ENCODE measurements at places on chromosomes 3 and 15. TPM values are rescaled to one million over a fixed set of nuclear protein-coding genes. Genes with fewer than 3 reads are reported as not detected.

DNA sequence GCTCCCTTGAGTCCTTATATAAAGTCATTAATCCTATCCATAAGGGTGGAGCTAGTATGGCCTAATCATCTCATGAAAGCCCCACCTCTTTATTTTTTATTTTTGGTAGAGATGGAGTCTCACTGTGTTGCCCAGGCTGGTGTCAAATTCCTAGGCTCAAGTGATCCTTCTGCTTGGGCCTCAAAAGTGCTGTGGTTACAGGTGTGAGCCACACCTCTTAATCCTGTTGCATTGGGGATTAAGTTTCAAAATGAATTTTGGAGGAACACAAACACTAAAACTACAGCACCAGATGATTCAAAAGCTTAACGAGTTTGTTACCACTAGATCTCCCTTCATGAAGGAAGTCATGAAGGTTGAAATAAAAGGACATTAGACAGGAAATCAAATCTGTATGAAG, 27.7 kb downstream of the RAB7A start:
- no peak for DNase-seq

Gene FBXO40
- not detected for total RNA-seq

DNA sequence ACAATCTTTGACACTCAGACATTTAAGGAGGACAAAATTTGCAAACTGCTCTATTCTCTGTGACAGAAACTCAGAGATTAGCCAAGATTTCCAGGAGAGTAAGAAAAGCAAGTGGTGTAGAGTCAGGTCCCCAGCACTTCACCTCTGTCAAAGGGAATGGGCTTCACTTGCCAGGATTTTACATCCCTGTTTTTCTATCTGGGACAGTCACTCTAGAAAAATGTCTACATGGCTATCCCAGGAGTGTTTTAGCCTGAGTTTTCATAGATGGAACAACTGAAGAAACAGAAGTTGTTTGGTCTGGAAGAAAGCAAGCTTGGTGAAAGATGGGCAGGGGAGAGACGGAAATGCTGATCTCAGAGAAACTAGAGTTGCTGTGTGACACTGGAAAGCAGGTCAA, 3.0 kb downstream of the FAM219B start:
- no peak for DNase-seq

Gene TEX55
- total RNA-seq, result not detected

- no peak for DNase-seq
Measured at GRCh38 chr3:133563816-133564215, 9.7 kb upstream of the CDV3 start.

DNA sequence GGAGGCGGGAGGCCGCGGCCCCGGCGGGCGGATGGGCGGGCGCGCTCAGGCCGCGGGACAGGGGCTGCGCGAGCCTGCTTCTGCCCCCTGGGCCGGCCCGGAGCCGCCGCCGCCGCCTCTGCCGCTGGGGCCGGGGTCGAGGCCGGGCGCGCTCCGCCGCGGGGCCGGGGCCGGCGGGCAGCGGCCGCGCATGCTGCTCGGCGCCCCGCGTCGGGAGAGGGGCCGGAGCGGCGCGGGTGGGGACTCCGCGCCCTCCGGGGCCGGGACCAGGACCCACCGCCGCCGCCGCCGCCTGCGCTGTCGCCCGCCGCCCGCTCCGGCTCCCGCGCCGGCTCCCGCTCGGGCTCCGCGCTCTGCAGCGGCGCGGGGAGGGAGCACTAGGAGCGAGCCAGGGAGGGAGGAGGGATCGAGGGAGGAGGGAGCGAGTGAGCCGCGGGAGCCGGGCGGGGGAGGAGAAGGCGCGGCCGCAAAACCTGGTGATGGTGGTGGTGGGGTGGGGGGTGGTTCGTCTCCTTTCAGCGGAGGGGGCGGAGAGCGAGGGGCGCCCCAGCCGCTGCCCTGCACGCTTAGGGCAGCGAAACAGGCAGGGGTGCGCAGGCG, at the start of gene LINGO1:
LINGO1 (minus strand) TSS at position 379 of the 600 bp plus-strand sequence. CDS start 597 bp downstream, outside the sequence.
- no peak for DNase-seq

DNA sequence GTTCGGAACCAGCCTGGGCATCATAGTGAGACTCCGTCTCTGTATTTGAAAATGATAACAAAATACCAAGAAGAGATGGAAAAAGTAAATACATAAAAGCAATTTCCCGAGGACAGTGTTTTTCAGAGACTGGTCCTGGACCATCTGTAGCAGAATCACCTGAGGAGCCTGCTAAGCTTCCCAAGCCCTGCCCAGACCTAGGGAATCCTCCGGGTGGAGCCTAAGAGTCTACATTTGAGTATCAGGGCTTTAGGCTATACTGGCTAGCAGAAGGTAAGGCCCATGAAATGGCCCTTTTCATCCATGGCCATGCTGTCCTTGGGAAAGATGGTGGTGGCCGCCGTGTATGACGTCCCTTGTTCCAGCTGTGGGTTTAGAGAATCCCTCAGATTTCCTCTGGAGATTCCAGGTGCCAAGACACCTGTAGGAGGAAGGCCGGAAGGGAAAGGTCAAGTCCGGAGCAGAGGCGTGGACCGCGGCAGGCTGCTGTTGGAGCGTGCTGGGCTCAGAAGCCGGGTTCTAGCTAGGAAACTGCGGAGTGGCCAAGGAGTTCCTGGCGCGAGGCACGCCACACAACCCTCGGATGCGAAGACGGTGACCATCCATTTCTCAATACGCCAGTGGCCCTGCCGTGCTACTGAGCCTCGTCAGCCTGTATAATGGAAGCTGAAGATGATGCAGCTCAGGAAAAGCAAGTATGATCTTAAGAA, 50.9 kb downstream of the TMEM44 start:
- no peak for DNase-seq

Gene GOLGA6L10
- 0.65 TPM for total RNA-seq

GRCh38 chr3:166844329-166844728, 535.8 kb downstream of the ZBBX start:
- no peak for DNase-seq

Gene TGM4
- total RNA-seq, result 0.14 TPM

DNA sequence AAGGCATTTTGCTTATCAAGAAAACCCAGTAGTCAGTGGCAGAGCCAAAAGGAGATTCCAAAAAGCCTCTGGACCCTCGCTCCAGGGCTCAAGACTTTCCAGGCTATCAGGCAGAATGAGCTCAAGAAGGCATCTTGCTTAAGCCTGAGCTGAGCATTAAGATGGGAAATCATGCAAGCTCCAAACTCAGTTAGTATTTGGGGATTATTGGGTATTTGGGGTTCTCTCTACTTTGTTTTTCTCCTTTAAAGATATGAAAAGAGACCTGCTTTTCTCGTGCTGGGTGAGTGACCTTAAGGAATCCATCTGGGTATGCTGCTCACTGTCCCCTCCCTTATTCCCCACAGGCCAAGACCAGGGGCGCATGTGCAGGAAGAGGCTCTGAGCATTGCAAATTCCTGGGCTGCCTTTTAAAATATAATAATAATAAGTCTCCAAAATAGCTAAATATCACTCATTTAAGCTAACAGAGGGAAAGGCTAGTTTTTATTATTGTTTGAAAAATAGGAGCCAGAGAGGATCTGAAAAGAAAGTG, 75.4 kb upstream of the HACD2 start:
- DNase-seq, result no peak

Gene CCK
- not detected for total RNA-seq

GRCh38 chr3:158659454-158660237, 12.8 kb downstream of the LXN start:
- peak; percentile 98 for DNase-seq

Gene ROPN1B
- total RNA-seq, result not detected

GRCh38 chr15:87528873-87529272, 727.7 kb downstream of the NTRK3 start:
- no peak for DNase-seq

DNA sequence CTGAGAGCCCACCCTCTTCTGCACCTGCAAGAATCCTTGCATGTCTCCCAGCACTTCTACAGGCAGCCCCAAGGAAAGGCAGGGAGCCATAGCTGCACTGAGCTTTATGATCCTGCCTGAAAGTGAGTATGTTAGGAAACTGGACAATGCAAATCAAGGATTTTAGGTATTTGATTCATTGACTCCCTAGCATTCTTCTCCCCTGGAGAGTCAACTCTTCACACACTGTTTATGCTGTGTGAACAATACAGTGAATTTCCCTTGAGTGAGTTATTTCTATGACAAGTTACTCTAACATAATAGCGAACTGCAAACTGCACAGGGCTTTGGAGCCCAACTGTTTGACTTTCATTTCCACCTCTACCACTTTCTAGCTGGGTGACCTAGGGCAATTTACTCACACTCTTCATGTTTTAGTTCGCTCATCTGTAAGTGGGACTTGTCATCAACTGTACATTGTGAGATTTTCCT, 96.0 kb upstream of the PHLDB2 start:
- peak; percentile 16 for DNase-seq

Gene BNC1
- total RNA-seq, result 0.85 TPM

Gene GOLGA8G
- not detected for total RNA-seq

GRCh38 chr3:119011528-119011927, 23.1 kb downstream of the IGSF11 start:
- DNase-seq, result no peak

Gene TRAT1
- not detected for total RNA-seq

- DNase-seq, result peak; percentile 47
Measured at GRCh38 chr3:37935290-37935668, 55.3 kb upstream of the VILL start.

DNA sequence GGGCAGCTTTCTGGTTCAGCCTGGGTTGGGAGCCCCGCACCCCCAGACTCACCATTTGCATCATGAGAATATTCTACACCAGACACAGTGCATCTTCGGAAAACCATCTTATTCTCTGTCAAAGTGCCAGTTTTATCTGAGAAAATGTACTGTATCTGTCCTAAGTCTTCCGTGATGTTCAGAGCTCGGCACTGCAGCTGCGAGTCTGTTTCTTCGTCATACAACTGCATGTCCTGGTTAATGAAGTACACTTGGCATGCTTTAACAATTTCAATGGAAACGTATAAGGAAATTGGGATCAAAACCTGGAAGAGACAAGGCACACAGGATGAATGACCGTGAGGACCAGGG, 141.5 kb downstream of the ATP10A start:
- DNase-seq, result no peak

GRCh38 chr15:40918146-40918798, 10.9 kb upstream of the DLL4 start:
- peak; percentile 89 for DNase-seq

DNA sequence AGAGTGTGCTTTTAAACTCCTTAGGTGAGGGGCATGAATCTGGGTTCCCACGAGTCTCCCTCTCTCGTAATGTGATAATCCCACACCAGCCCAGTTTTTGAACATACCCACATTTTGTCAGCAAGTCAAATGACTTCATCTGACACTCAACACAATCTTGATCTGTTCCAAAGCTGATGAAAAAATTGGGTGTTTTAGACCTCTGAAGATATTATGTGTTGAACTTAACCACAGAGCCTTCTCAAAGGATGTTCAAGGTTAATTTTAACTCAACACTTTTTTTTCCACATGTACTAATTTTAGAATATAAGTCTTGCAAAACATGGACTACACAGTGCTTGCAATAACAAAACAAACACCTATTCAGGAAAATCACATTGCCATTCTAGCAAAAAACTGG, 123.1 kb downstream of the TGFBR2 start:
- DNase-seq, result no peak

- peak; percentile 34 for DNase-seq
Measured at GRCh38 chr15:55587321-55588069, 650 bp downstream of the PYGO1 start.

DNA sequence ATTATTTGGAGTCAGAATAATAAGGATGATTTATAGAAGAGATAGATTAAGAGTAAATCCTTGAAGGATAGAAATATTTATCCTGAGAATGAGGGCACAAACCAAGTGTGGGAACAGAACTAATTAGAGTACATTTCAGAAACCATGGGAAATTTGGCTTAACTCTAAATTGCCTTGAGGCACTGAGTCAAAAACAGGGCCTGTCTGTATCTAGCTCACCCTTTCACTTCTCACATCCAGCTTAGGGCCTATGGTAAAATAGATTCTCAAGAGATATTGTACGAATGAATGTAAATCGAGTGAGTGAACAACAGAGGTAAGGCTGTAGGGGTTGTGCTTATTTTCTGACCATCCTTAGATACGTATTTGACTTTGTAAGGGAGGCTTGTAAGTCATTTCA, 586.1 kb upstream of the DPPA4 start:
- no peak for DNase-seq

- DNase-seq, result no peak
Measured at GRCh38 chr3:29697989-29698388, 417.1 kb downstream of the RBMS3 start.

- DNase-seq, result no peak
Measured at GRCh38 chr3:97934980-97935695, 37.1 kb downstream of the RIOX2 start.

DNA sequence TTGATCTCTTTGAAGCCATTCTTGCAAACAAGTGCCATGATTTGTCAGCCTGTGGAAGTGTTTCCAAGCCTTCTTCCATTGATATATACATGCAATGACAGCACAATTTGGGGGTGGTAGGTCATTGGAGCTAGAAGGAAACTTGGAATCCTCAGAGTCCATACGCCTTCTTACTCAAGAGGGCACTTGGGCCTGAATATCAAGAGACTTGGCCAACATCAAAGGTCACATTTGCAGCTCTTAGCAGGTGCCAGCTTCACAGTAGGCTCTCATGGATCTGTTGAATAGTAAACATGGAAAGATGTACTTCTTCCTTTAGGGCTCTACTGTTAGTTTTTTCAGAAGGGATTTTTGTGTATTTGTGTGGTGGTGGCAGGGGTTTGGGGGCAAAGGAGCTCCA, 50.9 kb downstream of the RHCG start:
- no peak for DNase-seq

- DNase-seq, result no peak
Measured at GRCh38 chr3:190387578-190388213, at the start of gene CLDN16. Gene CLDN16 (plus strand): TSS chr3:190388163. CDS start chr3:190388330, 167 bp downstream.

DNA sequence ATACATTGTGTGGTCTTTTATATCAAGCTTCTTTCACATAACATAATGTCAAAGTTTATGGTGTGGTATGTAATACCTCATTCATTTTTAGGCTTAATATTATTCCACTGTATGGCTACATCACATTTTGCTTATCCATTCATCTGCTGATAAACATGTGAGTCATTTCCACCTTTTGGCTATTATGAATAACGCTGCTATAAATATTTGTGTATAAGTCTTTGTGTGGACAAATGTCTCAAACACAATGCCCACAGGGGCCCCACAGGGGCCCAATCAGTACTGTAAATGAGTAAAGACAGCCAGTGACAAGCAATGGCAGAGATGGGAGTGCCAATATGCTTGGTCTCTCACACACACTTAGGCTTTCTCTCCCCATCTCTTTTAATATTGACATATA, 54.2 kb downstream of the PIK3R4 start:
- DNase-seq, result peak; percentile 89

Gene CNTN3
- not detected for total RNA-seq

DNA sequence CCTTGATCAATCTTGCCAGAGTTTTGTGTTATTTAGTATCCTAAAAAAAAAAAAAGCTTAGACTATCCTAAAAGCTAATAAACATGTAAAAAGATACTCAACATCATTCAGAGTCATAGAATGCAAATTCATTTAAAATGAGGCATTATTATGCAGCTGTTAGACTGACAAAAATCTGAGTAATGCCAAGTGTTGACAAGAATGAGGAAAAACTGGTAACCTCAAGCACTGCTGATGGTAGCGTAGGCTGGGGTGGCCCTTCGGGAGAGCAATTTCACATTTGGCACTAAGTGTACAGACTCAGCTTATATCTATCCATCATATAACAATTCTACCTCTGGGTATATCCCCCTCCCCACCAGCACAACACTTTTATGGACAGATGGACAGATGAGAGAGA, 280.4 kb downstream of the RAP2B start:
- DNase-seq, result no peak

GRCh38 chr15:34984889-34985630, 3.0 kb downstream of the ZNF770 start:
- peak; percentile 80 for DNase-seq

GRCh38 chr3:118137778-118138177, 896.9 kb downstream of the IGSF11 start:
- DNase-seq, result no peak

Data from dermis blood vessel endothelial cell (primary cell).